GM03348 (cell line): ENCODE measurements at places on chromosomes 6 and 20.

- DNase-seq = no peak
Observed at GRCh38 chr6:161356167-161356854, 82.5 kb upstream of the AGPAT4 start.

- DNase-seq = peak; percentile 72
Observed at GRCh38 chr6:35139924-35140638, 1.1 kb downstream of the TCP11 start.

DNA sequence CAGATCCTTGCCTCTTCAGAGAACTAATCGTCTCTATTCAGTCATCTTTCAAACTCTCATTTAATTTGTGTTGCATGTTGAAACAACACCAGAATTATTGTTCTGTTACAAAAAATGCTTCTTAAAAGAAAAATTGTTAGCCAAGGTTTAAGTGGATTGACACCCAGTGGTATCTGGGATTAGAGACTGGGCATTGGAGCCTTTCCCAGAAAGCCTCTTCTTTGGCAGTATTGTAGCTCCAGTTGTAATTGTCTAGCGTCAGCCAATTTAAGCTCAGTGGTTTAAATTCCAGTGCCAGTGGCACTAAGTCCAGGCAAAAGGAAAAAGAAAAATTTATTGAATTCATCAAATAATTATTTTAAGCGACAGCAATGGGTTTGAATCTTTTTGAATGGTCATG lies 801 bp downstream of the CCDC28A start:
- peak; percentile 19 for DNase-seq

- peak; percentile 47 for DNase-seq
Observed at GRCh38 chr6:44735630-44735963, 348.1 kb downstream of the CDC5L start.

DNA sequence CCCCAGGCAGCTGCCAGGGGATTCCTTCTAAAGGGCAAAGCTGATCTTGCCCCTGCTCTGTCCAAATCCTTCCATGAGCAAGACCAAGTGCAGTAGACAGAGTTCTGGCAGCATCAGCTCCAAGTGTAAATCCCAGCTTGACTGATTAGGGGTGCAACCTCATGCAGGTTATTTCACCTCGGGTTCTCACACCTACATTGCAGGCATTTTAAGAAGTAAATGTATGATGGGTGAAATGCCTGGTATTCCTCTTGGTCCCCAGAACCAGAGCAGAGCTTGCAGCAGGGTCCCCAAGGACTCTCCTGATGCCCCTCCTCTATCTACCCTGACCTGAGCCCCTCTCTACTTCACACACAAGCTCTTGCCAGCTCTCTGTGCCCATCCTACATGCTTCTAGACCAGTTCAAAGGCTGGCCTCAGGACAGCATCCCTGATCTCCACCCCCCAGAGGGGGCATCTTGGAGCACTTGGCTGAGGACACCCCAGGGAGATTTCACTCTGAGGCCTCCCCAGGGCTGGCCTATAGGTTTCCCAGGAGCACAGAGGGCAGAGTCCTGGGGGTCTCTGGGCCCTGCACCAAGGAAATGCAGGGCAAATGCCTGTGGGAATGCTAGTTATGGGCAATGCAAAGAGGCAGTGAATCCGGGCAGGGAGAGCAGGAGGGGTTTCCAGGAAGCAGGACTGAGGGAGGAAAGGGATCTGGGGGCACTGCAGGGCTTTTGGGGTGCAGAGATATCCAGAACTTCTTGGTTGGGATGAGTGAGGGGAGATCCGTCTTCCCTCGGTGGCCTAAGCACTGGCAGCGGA lies 1.0 kb downstream of the LZTS3 start:
- no peak for DNase-seq

DNA sequence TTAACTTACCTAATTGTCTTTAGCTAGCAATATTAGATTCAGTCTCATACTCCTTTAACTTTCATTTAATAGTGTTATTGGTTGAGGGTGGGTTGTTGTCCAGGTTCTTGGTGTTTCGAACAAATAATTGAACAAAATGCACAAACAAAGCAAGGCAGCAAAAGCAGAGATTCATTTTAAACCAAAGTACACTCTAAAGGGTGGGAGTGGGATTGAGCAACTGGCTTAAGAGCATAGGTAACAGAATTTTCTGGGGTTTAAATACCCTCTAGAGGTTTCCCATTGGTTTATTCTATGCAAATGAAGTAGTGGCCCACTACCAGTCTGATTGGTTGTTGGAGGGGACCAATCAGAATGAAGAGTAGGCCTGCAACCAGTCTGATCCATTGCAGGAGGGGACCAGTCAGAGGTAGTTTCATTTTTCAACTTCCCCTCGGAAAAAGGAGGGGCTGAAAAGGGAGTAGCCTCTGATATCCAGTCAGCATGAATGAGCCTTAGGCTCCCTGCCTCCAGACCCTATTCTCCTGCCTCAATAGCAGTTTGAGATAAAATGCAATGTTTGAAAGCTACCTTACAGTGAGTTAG lies 26.3 kb upstream of the RAB23 start:
- no peak for DNase-seq

DNA sequence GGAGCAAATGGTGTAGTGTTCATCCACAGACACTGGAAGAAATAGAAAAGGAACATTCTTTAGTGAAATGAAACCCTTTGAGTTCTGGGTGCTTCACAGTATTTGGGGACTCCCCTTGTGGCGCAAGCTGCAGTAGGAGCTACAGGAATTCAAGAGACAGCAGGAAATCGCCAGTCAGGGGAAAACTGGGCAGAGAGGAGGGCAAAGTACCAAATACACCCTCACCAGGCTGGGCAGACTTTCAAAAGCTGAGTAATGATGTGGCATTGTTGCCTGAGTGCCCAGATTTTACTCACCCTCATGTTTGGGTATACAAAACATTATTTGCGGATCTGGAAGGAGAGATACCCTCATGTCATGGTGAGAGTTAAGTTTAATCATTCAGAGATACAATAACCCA lies 97.9 kb downstream of the SOD2 start:
- peak; percentile 64 for DNase-seq

DNA sequence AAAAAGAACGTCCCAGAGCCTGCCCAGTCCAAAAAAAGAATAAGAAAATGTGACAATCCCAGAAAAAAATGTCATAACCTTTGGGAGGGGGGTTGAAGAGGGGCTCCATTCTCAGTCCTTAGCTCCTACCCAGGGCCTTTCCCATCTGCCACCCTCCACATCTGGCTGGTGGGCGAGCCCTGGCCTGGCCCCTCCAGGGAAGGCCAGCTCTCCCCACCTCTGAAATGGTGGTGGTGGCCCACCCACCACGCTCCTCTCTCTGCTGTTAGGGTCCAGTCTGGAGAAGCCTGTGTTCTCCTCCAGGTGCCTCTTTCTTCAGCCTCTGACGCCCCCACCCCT lies 415 bp downstream of the RGS19 start:
- no peak for DNase-seq

GRCh38 chr6:156756630-156757610 lies 20.3 kb upstream of the ARID1B start:
- DNase-seq = no peak

DNA sequence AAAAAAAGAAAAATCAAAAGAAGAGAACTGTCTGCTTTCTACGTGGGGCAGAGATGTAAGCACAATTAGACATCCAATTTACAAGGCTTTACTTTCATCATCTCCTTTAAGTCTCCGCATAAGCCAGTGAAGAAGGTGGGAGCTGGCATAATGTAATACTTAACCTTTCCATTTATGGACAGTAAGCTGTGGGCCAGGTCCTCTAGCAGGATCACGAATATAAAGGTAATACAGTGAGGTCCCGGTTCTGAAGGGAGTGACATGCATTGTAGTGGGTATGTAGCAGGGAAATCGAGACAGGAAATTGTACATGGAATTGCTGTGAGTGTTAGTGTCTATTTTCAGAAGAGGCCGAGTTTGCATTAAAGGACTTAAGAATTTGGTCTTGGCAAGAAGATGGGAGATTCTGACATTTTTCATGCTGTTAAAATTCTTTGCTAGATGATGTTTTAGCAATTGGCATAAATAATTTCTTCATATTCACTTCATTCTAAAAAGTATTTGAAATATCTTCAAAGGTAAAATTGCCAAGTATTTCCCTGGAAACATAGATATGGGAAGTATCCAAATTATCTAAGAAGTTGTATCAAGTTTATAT lies 20.4 kb upstream of the POPDC3 start:
- no peak for DNase-seq

DNA sequence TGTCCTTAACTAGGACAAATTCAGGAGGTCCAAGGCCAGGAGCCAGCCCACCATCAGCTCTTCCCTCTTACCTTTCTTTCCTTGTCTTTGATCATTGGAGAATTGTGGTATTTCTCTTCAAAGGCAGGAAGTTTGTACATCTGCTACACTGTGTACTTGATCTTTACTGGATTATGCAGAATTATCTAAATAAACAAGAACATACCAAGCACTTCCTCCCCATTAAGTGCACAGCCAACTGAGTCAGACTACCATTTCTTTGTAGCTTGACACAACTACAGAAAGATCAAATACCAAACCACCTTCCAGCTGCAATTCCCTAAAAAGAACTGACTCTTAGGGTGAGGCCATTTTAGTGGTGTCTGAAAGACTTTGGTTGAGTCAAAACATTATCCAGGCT lies 195.1 kb downstream of the HDGFL1 start:
- DNase-seq = no peak

- peak; percentile 71 for DNase-seq
Observed at GRCh38 chr6:12555267-12555666, 161.3 kb upstream of the PHACTR1 start.

DNA sequence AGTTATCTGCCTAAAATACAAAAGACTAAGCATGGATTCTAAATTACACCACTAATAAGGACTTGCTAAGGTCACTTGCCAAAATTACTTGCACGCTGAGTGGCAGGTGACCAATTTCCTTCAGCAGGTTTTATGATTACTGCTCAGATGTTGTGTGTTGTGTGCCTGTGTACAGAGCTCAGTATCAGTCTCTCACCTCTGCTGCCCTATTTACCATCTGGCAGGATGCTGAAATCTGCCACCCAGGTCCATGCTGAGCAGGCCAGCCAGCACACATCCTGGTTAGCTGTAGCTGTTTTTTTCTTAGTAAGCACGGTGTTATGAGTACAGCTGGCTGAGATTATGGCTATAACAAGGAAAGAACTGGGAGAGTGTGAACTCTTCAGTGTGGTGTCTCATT lies 34.0 kb downstream of the ELOVL4 start:
- no peak for DNase-seq

GRCh38 chr6:167849846-167850459 lies 23.2 kb downstream of the AFDN start:
- no peak for DNase-seq

GRCh38 chr6:137909533-137909932 lies 42.5 kb downstream of the TNFAIP3 start:
- no peak for DNase-seq

DNA sequence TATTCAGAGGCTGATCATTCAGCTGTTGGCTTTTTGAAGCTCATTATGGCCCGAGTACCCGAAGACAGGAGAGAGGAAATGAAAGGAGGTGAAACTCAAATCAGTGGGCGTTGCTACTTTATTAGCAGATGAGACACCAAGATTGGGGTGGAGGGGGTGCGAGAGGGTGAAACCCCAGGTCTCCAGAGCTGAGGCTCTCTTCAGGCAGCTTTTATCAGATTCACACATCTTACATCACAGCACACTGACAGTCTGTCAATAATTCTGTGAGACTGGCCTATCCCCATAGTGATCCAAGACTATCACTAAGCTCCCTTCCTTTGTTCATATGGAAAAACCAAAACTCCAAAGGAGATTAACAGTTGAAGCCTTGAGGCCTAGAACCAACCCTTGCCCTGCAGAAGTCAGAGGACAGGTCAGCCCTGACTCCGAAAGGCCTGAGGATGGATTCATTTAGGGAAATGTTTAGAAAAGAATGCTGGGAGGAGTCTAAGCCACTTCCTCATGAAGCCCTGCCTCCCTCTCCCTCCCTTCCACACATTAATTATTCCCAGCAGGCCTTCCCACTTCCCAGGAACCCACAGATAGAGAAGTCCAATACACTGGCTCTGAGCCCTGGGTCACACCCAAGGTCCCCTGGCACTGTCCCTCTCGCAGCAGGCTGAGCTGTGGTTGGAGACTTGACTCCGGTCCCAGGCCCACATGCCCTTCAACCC lies 23.2 kb downstream of the TRERF1 start:
- peak; percentile 84 for DNase-seq

DNA sequence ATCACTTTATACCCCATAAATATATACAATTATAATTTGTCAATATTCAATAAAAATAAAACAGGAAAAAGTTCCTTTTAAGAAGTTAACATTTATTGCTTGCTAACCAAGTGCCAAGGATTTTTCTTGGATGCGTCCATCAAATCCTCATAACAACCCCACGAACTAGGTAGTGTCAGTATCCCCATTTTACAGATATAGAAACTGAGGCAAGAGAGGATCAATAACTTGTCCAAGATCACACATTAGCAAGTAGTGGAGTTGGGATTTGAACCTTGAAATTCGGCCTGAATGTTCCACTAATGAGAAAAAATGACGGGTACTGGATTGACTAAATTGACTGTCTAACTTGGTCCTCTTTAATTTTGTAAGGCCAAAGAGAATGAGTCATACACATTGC lies 5.7 kb upstream of the L3MBTL3 start:
- no peak for DNase-seq

DNA sequence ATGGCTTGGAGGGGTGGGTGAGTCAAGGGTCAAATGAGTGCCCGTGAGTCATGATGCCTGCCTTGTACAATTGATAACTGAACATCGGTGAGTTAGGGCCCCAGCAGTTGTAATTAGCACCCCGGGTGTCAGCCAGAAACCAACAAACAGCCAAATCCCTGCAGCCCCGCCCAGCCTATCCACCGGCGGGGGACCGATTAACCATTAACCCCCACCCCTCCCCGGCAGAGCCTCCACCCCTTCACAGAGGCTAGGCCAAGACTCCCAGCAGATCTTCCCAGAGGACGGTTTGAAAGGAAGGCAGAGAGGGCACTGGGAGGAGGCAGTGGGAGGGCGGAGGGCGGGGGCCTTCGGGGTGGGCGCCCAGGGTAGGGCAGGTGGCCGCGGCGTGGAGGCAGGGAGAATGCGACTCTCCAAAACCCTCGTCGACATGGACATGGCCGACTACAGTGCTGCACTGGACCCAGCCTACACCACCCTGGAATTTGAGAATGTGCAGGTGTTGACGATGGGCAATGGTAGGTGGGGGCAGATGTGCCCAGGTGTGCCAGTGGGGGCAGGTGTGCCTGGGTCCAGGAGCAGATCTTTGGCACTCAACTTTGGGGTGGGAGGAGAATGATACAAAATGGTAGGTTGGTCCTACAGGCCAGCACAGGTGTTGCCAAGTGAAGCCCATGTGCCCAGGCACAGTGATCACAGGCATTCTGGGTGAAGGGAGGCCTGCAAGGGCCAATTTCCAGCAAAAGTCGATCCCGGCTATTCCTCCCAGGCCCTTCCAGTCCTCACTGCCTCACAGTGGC lies 45.7 kb downstream of the HNF4A start:
- no peak for DNase-seq

DNA sequence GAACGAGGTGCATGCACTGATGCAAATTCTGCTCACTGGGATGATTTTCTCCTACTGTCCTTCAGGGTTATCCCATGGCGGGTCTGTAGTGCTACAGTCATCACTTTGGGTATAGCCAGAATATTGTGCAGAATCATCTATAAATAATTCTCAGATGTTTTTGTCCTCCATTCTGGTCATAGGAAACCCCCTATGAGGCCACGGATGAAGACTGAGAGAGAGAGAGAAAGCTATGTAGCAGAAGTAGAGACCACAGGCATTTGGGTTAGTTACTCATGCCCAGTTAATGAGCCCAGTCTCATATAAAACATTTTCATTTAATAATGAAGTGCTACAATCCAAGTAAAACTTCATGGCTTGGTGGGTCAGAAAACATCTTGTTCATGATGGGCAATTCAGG lies 145.1 kb upstream of the PLN start:
- no peak for DNase-seq
